Stimulated activated CD4-positive, alpha-beta T cell treated with anti-CD3 and anti-CD28 coated beads, Interleukin-1b, Interleukin-23, amount 100 ng/mL, for 1 hour (primary cell): ENCODE measurements at places on chromosomes 12 and 14.

DNA sequence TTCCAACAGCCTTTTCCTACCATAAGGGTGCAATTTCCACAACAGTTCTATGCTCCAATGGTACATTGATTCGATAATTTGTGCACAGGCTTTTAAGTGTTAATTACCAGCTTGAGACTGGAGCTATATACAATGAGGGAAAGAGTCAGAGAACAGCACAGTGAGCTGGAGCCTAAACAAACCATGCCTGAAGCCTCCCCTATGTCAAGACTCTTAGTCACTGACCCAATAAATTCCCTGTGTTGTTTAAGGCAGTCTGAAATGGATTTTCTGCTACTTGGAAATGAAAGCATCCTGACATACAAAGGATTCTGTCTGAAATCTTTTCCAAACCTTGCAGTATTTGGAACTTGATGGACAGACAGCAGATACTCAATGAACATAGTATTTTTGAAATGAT is 149.0 kb downstream of the EFCAB11 start:
- DNase-seq = no peak

- DNase-seq = no peak
Measured at GRCh38 chr12:67804168-67804567, 155.6 kb downstream of the DYRK2 start.

DNA sequence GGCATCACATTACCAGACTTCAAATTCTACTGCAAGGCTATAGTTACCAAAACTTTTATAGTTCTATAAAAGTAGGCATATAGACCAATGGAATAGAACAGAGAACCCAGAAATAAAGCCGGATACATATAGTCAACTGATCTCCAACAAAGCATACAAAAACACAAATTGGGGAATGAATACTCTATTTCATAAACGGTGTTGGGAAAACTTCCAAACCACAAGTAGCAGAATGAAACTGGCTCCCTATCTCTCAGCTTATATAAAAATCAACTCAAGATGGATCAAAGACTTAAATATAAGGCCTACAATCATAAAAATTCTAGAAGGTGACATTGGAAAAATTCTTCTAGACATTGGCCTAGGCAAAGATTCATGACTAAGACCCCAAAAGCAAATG is 187.9 kb upstream of the PLXNC1 start:
- DNase-seq = no peak

GRCh38 chr14:76055330-76055729 is 69.8 kb downstream of the IFT43 start:
- DNase-seq = no peak

- no peak for DNase-seq
Measured at GRCh38 chr14:63186453-63186852, 17.8 kb upstream of the RHOJ start.

DNA sequence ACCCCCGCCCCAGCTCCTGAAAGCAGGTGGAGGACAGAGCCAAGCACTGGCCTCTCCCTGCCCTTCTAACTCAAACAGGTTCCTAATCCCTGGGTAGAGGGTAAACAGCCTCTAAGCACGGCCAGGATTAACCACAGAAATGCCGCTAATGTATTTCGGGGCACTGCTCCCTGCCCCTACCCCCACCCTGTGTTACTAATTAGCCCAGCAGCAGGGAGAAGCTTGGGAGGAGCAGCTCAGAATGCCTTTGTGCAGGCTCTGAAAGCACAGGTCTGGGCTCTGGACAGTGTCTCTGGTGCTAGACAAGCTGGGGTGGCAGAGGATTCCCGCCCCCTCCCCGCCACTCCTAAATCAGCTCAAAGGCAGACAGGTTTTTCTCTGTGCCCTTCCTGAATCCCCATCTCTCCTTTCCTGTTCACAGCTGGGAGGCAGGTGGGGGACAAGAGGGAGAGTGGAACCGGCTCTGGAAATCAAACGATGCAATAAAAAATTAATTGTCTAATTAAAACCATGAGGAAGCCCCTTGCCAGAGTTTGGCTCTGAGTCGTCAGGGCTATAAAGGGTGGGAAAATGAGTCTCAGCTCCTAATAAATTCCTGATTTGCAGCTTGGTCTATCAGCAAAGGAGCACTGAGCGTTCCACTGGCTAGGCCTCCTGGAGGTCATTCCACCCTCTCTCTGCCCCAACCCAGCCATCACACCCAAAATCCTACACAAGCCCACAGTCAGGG is 53.0 kb downstream of the SMUG1 start:
- no peak for DNase-seq

- DNase-seq = no peak
Measured at GRCh38 chr12:80868576-80868975, 69.2 kb downstream of the LIN7A start.

DNA sequence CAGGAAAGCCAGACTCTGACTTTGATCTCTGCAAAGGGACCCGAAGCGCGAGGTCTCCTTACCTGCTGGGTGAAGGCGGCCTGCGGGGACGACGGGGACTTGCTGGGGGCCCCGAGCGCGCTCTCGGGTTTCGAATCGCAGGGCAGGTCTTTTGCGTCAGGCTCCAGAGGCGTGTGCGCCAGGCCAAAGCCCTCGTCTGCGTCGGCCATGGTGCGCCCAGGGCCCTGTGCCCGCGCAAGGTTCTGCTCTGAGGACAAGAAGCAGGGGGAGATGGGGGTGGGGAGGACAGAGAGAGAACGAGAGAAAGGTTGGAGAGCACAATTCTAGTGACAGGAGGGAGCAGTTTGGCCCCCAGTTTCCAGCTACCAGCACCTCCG is 2.3 kb downstream of the TBX5 start:
- DNase-seq = no peak

DNA sequence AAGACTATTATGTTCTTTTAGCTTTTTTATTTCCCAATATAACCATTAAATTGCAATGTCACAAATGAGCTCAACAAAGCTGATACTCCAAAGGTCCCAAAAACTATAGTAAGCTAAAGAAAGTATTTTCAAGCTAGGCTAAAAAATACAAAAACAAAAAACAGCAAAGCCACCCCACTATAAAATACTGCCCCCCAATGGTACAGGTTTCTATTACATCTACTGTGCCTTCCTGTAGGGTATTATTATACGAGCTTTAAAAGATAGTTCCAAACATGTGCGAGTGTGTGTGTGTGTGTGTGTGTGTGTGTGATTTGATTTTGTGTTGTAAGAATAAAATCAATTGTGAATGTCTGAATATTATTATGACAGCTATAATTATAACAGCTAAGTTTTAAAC is 1.1 kb downstream of the IFNG start:
- DNase-seq = no peak

DNA sequence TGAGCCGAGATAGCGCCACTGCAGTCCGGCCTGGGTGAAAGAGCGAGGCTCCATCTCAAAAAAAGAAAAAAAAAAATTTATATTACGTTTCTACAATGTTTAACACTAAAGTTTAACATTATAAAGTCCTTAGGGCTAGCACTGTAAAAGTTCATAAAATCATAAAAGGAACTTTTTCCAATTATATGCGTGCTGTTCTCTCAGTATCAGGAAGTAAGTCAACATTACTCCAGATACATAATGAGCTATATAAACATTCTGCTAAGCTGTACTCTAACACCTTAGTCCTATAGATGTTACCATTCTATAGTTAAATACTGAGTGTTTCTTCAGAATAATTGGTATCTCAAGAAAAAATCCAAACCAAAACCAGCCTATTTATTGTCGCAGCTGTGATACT is 32.6 kb downstream of the SLC41A2 start:
- DNase-seq = no peak

DNA sequence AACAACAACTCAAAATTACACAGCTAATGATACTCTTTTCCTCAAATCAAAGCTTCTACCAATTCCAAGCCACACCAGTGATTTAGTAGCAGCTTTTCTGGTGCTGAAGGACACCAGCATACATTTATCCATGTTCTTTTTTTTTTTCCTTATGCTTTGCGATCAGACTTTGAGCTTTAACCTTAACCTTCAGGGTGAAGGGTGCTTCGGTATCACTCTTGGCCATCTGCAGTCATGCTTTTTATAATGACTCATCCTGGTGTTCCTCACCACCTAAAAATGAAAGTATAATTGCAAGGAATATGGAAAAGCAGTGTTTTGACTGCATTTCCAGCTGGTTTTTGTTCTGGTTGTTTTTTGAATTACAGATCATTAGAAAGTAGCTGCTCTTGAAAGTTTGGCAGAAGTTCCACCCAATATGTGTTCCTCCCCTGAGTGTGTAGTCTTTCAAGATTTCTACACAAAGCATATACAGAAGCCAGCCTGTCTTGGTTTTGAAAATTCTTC is 1.3 kb upstream of the SLC41A2 start:
- DNase-seq = no peak

DNA sequence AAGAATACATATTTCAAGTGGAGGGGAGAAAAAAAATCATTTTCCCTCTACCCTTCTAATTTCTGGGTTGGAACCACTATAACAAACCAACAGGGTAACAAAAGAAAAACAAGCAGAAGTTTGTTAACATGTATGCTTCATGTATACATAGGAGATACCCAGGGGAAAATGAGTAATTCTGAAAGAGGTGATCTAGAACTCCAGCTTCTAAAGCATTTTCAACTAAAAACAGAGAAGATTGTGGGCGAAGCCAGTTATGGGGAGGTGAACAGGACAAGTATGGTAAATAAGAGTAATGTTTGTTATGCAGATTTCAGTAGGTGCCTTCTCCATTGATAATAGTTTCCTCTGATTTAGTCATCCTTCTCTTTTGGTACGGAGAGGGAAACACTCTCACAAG is 16.7 kb downstream of the FNTB start:
- DNase-seq = no peak

DNA sequence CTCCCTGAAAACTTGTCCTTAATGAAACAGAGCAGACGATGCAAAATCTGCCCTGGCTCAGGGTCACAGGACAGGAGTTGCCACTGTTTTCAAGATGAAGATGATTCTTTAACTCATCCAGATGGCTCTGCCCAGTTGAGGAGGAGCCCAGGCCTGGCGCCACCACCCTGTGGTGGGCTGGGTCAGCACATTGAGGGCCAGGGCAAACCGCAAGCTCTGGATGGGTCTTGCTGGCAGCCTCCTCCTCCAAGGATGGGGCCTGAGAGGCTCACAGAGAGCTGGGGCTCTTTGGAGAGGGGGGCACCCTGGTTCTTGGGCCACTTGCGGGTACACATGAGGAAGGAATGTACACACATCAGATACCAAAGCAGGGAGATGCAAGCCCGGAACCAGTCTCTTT is 158.2 kb downstream of the NUAK1 start:
- DNase-seq = no peak

DNA sequence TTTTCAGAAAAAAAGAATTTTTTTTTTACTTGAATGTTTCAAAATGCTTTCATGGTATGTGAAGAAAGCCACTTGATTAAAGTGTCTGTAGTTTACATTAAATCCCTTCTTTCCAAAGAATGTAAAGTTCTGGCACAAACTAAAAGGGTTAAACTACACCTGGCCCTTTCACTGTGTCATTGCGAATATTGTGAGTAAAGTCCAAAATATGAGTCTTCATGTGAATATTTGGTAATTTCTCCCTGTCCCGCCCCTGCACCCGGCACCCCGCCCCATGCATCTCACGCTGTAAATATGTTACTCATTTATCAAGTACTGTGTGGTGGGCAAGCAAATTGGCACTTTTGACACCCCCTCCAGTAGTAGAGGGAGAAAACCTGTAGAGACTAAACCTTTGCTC is 274.7 kb downstream of the TTC6 start:
- no peak for DNase-seq

DNA sequence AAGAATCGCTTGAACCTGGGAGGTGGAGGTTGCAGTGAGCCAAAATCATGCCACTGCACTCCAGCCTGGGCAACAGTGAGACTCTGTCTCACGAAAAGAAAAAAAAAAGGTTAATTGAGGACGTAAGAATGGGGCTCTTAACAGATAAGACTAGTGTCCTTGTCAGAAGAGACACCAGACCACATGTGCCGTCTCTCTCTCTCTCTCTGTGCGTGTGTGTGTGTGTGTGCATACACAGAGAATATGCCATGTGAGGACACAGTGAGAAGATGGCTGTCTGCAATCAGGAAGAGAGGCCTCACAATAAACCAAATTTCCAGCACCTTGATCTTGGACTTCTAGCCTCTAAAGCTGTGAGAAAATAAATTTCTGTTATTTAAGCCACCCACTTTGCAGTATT is 11.7 kb upstream of the ERC1 start:
- no peak for DNase-seq

GRCh38 chr12:48688836-48689235 is 6.8 kb upstream of the KANSL2 start:
- no peak for DNase-seq

DNA sequence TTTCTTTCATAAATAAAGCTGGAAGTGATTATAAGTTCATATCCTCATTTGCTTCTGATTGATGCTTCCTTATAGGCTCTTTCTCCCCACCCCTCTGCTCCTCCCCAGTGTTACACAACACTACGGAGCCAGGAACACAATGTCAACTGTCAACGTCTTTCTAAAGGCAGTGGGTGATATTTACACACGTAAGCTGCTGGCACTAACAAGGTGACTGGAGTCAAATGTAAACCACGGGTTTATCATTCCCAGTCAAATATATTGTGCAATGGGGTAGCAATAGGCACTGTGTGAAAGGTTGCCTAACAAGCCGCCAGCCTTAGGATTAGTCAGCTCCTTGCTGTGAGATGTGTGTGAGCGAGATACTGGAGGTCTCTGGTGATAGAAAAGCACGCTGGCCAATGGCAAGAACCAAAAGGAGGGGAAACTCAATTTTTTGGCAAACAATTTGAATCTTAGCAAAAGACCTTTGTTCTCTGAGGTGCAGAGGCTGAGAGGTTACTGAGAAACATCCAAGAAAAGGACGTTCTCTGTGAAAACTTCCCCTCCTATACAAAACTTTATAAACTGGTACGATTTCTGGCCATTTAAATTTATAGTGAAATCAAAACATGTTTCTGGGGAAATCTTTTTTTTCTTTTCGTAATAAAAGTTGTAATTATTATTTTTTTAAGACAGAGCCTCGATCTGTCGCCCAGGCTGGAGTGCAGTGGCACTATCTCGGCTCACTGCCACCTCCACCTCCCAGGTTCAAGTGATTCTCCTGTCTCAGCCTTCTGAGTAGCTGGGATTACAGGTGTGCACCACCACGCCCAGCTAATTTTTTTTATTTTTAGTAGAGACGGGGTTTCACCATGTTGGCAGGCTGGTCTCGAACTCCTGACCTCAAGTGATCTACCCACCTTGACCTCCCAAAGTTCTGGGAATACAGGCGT is 22.3 kb upstream of the HECTD1 start:
- DNase-seq = no peak
